ENCODE measurements at places on chromosomes 11 and 22.

DNA sequence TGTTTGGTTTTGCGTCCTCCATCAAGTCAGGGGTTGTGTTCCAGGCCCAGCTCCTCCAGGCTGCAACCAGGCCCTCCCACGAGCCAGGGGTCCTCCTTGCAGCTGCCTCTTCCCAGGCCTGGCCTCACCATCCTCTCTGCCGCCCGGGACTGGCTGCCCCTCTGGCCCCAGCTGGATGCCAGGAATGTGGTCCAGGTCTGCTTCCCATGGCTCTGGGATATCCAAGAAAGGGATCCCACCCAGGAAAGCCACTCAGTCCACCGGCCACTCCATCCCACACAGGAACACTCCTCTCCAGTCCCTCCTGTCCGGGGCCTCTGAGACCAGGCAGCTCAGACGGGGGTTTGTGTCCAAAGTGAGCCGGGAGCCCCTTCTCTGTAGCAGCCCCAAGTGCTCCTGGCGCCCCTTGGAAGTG lies 336.4 kb downstream of the BRD1 start:
- no peak for DNase-seq

DNA sequence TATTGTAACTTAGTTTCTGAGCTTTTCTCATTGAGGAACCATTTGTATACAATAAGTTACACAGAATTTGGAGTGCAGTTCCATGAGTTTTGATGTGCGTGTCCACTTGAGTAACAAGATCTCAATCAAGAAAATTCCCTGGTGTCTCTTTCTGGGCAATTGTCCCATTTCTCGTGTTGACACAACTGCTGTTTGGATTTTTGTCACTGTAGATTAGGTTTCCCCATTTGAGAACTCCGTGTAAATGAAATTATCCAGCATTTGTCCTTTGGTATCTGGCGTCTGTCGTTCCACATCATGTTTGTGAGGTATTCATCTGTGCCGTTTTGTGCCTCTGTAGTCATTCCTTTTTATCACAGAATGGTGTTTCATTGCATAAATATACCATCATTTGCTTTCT lies 547.0 kb downstream of the TBC1D22A start:
- no peak for DNase-seq

DNA sequence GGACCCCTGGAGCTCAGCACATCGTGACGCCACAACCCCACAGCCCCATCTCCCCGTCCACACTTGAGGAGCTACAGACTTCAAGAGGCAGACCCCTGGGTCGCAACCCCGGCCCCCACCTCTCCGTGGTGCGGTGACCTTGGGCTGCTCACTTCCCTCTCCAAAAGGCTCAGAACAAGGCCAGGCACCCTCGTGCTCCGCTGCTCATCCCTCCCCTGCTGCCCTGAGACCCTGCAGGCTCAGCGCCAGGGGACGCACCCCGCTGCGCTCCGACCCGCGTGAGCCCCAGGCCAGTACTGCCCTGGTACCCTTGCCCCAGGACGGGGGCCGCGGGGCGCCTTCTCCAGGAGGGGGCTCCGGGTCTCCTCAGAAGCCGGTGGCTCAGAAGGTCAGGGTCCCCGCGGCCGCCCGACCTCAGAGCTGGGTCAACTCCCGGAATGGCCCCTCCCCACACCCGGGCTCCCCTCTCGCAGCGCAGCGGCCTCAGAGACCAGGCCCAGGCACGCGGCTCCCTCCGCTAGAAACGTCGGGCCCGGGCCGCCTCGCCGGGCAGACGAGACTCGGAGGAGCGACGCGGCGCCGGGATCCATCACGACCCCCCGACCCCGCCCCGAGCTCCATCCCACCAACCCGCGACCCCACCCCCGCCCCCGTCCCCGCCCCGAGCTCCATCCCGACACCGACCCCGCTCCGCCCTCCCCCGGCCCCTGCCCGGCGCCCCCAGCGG lies 563 bp downstream of the GATD1 start:
- no peak for DNase-seq

DNA sequence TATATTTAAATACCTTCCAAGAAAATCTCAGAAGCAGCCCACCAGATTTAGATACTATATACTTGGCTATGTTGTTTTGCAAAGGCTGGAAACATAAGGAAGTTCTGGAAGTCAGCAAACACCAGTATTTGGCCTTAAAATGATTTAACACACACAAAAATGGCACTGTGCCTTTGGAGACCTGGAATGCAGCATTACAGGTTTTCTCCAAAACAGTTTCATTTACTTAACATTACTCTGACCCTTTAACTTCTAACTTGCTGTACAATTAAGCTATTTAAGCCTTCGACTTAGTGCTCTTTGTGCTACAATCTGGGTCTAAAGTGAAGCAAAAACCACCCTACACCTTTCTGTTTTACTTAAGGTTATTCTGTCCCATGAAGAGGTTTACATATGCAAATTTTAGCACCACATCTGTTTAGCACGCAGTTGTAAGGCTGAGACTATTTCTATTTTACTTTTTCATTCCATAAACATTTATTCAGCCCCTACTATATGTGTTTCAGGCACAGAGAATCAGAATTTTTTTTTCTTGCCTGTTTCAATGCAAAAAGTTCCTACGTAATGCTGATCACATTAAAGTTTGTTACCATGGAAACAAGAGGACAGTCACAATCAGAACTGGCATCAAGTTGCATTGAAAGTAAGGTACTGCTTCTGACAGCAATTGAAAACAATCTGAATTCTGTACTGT lies 70.3 kb downstream of the MAML2 start:
- DNase-seq: no peak

DNA sequence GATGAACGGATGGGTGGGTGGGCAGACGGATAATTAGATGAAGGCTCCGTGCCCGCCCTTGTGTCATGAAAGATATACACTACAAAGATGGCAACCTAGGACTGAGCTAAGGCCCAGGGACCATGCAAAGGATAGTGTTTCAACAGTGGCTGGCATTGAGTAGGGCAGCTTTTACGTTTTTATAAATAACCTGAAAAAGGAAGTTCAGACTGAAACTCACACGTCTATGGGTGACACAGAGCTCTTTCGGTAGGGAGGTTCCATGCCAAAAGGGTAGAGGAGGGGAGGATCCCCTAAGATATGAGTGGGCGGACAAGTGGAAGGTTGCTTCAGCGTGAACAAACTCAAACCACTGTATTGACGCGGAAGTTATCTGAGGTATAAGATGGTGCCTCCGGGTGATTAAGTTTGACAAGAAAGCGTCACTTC lies 90.5 kb downstream of the UBASH3B start:
- no peak for DNase-seq

GRCh38 chr11:122269824-122270223 lies 153.8 kb upstream of the BLID start:
- no peak for DNase-seq

DNA sequence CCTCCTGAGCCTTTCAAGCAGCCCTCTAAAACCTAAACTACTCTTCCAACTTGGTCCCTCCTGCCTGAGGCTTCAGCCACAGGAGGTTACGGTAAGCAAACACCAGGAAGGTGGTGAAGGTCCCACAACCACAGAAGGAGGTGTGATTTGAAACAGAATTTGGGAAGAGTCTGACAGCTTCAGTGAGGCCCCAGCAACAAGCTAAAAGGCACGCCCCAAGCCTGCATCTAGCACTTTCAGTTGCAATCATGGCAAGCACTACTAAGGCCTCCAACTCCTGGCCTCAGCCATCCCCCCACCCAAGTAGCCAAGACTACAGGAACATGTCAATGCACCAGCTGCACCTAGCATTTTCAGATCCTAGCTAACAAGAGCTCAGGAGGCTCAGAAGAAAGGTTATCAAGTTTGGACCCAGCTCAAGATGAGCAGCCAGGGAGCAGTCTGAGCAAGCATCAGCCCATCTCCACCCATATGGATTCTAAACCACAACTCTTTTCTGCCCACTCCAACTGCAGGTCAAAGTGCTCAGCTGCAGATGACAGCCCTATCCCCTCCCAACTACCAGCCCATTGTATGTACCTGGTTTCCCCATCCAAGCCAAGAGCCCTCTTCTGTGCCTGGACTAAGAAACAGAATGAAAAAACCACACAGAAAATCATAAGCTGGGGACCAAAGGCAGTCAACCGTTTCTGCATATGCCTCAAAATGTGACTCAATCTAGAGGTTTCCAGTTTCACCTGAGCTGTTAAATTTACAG lies 10.4 kb upstream of the AHNAK start:
- DNase-seq: no peak

DNA sequence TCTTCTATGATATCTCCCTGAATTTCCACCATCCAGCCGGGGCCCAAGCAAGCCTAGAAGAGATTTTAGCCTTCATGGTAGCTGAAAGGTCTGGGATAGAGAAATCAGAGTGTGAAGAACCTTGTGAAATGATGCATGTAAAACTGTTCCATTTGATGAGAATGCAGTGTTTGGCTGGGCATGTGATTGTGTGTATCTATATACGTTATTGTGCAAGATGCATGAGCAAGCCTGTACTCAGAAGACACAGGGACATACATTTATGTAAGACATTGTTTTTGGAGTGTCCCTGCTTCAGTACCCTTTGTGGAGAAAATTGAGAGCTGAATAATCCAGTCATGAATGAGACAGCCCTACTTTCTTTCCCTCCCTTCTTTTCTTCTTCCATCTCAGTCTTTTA lies 15.2 kb upstream of the OR52K2 start:
- no peak for DNase-seq
